Common myeloid progenitor, CD34-positive (primary cell): ENCODE measurements at places on chromosomes 7 and 10.

GRCh38 chr7:95578299-95578855 lies 17.9 kb downstream of the PDK4 start:
- no peak for DNase-seq

DNA sequence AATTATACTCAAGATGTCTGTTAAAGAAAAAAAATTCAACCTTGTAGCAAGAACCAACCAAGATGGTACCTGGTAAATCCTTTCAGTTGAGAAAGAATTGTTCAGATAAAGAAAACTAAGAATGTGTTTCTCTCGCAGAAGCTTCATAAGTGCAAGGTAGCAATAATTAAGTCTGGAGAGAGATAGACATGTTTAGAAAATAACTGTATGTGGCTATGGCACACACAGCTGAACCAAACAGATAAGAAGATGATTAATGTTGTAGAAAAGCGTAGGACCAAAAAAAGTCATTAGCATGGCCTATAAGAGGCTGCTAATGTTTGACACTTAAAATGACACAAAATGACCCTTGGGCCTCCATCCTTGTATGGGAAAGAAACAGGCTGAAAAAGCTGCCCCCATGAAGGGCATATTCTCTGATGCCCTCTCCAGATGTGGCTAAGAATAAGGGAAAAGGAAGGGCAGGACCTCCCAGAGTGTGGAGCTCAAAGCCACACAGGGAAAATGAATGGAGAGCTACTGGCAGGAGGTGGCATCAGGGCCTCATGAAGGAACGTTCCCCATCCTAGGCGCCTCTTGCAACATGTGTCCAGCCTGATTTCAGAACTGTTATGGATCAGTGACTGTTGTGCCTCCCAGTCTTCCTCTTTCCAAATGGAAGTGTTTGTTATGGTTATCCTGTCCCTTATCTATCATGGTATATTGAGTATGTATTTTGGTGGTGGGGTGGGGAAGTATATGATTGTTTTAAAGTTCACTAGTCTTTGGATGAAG lies 30.7 kb downstream of the TLL2 start:
- peak; percentile 46 for DNase-seq

GRCh38 chr7:7127773-7128172 lies 54.6 kb upstream of the C1GALT1 start:
- no peak for DNase-seq

DNA sequence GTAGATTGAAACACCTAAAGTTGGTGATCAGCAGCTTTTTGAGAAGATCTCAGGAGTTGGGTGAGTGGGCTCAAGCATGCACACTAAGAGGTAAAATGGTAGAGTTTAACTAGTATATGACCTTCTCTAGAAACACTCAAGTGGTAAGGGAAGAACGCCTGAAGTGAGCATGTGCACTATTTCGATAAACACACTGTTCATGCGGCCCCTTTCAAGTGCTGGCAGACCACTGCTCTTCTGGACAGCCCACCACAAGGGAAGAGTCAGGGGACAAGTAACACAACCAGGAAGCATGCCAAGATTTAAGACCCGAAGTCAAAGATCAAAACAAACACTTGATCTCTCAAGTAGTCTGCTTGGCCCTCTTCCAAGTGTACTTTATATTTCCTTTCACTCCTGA lies 519.5 kb upstream of the ZWINT start:
- DNase-seq: no peak

GRCh38 chr10:2137549-2138174 lies 400.3 kb upstream of the ADARB2 start:
- DNase-seq: peak; percentile 40

DNA sequence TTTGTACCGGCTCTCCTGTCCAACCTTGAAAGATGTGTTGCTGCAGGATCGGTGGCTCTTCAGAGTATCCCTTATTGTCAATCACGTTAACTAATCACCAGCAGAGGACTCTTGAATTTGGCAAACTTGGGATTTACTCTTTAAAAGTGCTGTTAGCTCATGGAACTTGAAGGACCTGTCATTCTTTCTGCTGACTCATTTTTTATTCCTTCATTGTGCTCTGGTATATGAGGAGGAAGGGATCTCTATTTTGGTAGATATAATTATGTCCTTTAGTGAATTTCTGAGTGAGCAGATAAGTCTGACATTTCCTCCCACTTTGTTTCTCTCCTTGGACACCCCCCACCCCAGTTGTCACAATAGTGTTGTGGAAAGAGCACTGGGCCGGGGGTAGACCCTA lies 175.1 kb upstream of the HDAC9 start:
- DNase-seq: no peak

- no peak for DNase-seq
Measured at GRCh38 chr7:92517631-92518030, 10.7 kb downstream of the PEX1 start.

DNA sequence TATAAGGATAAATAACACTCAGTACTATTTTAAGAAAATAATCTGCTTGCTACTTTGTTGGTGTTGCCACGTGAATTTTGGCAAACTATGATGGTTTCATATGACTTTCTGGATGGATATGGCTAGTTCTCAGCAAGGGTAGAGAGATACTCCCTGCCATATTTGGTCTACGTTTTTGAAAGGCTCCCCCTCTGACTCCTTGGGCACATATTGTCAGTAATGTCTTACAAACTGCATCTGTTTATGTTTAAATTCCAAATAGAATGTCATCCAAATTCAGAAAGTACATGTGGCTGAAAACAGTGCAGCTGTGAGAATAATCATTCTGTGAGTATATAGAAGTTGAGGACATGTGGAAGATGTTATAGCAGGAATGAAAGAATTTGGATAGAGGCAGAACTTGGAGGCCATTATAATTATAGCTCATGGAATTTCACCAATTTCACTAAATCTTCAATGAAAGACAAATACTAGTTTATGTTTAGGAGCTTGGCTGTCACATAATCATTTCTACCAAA lies 107.8 kb downstream of the SRI start:
- DNase-seq: no peak

- peak; percentile 82 for DNase-seq
Measured at GRCh38 chr7:99386584-99387238, 12.2 kb downstream of the ARPC1B start.
